CD4-positive, alpha-beta T cell (primary cell): ENCODE measurements at places on chromosomes 5 and 9. TPM values are rescaled to one million over a fixed set of nuclear protein-coding genes. Genes with fewer than 3 reads are reported as not detected.

DNA sequence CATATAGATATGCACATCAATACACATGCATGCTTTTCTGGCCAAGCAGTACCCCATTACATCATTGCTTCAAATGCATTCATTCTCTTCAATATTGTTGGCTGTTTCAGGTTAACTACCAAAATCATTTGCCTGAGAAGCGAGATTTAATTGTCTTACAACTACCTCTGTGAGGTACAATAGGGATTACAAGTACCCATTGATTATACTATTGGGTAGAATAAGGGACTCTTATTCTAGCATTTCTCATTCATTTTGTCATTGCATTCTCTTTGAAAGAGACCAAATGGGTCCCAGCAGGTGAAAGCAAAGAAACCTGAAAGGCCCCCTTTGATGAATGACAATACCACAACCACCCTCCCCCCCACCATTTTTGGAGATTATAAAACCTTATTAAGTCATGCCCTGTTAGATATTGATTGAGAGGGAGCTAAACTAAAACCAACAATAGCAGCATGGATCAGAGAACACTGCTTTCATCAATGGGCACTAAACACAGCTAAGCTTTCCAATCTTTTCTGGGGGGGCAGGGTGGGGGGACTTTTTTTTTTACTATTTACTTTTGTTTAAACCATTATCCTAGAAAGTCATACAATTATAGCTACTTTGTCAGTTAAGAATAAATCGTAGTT, 375.0 kb upstream of the CCNH start:
- no peaks in the 10 kb centered on the region for H3K4me1 ChIP-seq
- no peak overlapping the region for H3K27ac ChIP-seq
- H3K4me3 ChIP-seq, result no peak overlapping the region
- H3K36me3 ChIP-seq, result no peaks in the 10 kb centered on the region
- DNase-seq, result no peak
- peaks cover 2% of the 10 kb centered on the region for H3K27me3 ChIP-seq

- H3K4me3 ChIP-seq, result no peak overlapping the region
- DNase-seq, result no peak
- H3K27ac ChIP-seq, result no peak overlapping the region
- no peaks in the 10 kb centered on the region for H3K36me3 ChIP-seq
- H3K27me3 ChIP-seq, result peaks cover 2% of the 10 kb centered on the region
These were observed 98.5 kb upstream of the LHFPL2 start for GRCh38 chr5:78747055-78747454.

DNA sequence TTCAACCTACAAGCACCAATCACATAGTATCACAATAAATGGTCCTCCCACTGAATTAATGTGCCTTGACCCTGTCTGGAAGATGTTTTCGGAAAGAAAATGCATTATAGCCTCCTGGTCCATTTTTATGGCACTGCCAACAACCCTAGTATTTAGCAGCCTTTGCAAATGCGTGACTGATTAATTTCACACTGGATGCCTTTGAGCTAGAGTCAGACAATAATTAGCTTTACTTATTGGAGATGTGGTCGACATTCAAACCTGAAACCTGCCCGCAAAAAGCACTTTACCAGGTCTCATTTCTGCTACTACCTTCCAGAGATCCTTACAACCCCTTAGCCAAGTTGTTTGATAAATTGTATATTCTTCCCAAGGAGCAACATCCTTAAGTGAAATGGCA, 119.3 kb upstream of the DPYSL3 start:
- no peak overlapping the region for H3K4me3 ChIP-seq
- H3K27me3 ChIP-seq, result no peaks in the 10 kb centered on the region
- H3K36me3 ChIP-seq, result no peaks in the 10 kb centered on the region
- no peak overlapping the region for H3K27ac ChIP-seq
- H3K4me1 ChIP-seq, result no peaks in the 10 kb centered on the region

- H3K27me3 ChIP-seq, result no peaks in the 10 kb centered on the region
- no peak for DNase-seq
- no peaks in the 10 kb centered on the region for H3K4me1 ChIP-seq
- H3K4me3 ChIP-seq, result no peak overlapping the region
- H3K27ac ChIP-seq, result no peak overlapping the region
These were observed 41.6 kb downstream of the KIAA1191 start for GRCh38 chr5:176319827-176320554.

DNA sequence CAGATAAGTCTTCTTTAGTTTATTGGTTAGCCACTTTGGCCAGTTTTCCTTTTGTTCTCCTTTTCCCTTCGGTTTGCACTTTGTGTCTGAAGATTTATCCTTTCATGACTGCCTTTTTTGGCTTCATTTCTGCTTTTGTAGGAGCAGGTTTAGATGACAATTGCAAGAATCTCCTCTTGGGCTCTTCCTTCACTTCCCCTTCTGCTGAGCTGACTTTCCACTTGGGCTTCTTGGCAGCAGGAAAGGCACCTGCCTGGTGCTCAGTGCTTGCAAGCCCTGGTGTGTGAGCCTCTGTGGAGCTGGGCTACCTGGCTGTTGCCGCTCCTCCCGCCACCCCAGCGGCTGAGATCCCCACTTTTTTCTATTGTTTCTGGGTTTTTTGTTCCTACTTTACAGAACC, 7.3 kb downstream of the CCDC112 start:
- DNase-seq, result no peak
- no peak overlapping the region for H3K27ac ChIP-seq
- no peaks in the 10 kb centered on the region for H3K27me3 ChIP-seq
- H3K4me3 ChIP-seq, result no peak overlapping the region
- H3K36me3 ChIP-seq, result no peaks in the 10 kb centered on the region
- H3K4me1 ChIP-seq, result no peaks in the 10 kb centered on the region

DNA sequence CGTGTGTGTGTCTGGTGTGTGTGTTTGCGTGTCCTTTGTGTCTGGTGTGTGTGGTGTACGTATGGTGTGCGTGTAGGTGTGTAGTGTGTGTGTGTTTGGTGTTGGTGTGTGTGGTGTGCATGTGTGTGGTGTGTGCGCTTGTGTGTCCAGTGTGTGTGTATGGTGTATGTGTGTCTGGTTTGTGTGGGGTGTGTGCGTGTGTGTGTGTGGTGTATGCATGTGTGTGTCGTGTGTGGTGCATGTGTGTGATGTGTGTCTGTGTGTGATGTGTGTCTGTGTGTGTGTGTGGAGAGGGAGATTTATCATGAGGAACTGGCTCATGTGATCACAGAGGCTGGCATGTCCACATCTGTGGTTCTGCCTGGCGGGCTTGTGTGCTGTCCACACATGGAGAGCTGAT, 71.7 kb downstream of the CACNA1B start:
- no peak overlapping the region for H3K4me3 ChIP-seq
- no peak for DNase-seq
- no peaks in the 10 kb centered on the region for H3K27me3 ChIP-seq
- no peaks in the 10 kb centered on the region for H3K4me1 ChIP-seq

DNA sequence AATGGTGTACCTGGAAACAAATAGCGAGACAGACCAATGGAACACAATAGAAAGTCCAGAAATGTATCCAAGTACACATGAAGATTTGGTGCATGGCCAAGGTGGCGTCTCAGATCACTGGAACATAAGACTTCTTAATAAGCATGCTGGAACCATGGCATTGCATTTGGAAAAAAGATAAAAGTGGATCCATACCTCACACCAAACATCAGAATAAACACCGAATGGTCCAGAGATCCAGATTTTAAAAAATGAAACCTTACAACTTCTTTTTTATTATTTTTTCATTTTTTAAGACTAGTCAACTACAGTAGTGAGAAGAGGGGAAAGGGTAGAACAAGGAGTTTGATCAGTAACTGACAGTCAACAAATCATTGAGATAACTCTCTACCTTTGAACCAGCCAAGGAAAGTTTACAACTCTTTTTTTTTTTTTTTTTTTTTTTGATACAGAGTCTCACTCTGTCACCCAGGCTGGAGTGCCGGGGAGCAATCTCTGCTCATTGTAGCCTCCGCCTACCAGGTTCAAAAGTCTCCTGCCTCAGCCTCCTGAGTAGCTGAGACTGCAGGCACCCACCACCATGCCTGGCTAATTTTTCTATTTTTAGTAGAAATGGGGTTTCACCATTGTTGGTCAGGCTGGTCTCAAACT, 8.8 kb upstream of the DUSP1 start:
- no peak overlapping the region for H3K4me3 ChIP-seq
- H3K36me3 ChIP-seq, result no peaks in the 10 kb centered on the region
- H3K27me3 ChIP-seq, result no peaks in the 10 kb centered on the region

DNA sequence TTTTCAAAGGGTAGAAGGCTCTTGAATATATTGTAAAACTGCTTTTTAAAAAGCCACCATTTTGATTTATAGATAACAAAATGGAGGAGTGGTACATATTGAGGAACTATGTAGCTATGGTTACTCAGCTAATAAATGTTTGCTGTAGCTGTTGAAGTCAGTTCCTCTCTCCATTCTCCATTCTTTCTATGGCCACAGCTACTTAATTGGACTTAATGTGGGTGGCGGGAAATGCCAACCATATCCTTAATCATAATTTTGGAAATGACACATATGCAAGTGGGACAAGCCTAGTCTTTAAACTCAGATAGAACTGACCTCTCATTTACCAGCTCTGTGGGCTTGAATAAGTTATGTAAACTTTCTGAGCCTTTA, 10.6 kb downstream of the CDKN2A start:
- H3K27me3 ChIP-seq, result peaks cover 25% of the 10 kb centered on the region
- no peak overlapping the region for H3K4me3 ChIP-seq
- no peak for DNase-seq
- H3K27ac ChIP-seq, result no peak overlapping the region
- H3K36me3 ChIP-seq, result no peaks in the 10 kb centered on the region

Gene GLRX
- 16.9 TPM for total RNA-seq

Gene PGM5
- total RNA-seq, result not detected

Gene OTULINL
- 55.6 TPM for total RNA-seq

Gene PCDHGA9
- not detected for total RNA-seq
